ENCODE measurements at places on chromosomes 7 and 10. TPM values are rescaled to one million over a fixed set of nuclear protein-coding genes. Genes with fewer than 3 reads are reported as not detected.

- H3K36me3 ChIP-seq = peaks cover 9% of the 10 kb centered on the region
- H3K27me3 ChIP-seq = no peaks in the 10 kb centered on the region
- no peak overlapping the region for H3K4me3 ChIP-seq
- no peak for DNase-seq
- no peak overlapping the region for H3K27ac ChIP-seq
- peaks cover 5% of the 10 kb centered on the region for H3K4me1 ChIP-seq
These were observed 46.3 kb downstream of the HDAC9 start for GRCh38 chr7:18541871-18542212.

GRCh38 chr7:93146036-93146435, 2.1 kb downstream of the SAMD9L start:
- no peak overlapping the region for H3K4me3 ChIP-seq
- no peaks in the 10 kb centered on the region for H3K4me1 ChIP-seq
- H3K36me3 ChIP-seq = no peaks in the 10 kb centered on the region
- no peak for DNase-seq
- H3K27me3 ChIP-seq = peaks cover 47% of the 10 kb centered on the region

DNA sequence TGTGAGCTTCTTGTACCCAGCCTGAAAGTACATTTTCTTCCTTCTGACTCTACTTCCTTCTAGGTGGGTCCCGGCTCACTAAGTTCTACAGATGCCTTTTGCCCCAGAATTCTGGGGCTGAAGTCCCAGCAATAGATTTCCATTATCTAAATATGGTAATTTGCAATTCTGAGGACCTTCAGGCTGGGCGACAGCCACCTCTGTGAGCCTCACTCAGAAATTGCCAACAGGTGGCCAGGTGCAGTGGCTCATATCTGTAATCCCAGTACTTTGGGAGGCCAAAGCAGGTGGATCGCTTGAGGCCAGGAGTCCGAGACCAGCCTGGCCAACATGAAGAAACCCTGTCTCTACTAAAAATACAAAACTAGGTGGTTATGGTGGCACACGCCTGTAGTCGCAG, 23.7 kb downstream of the CREM start:
- H3K4me3 ChIP-seq = peak overlapping the region; percentile 25
- no peak overlapping the region for H3K27ac ChIP-seq
- no peaks in the 10 kb centered on the region for H3K36me3 ChIP-seq
- H3K4me1 ChIP-seq = peaks cover 31% of the 10 kb centered on the region
- no peak for DNase-seq
- no peaks in the 10 kb centered on the region for H3K27me3 ChIP-seq

GRCh38 chr10:102997998-102998397, 79.9 kb downstream of the CNNM2 start:
- H3K4me1 ChIP-seq = peaks cover 4% of the 10 kb centered on the region
- H3K27me3 ChIP-seq = no peaks in the 10 kb centered on the region
- no peak overlapping the region for H3K27ac ChIP-seq
- H3K36me3 ChIP-seq = no peaks in the 10 kb centered on the region

DNA sequence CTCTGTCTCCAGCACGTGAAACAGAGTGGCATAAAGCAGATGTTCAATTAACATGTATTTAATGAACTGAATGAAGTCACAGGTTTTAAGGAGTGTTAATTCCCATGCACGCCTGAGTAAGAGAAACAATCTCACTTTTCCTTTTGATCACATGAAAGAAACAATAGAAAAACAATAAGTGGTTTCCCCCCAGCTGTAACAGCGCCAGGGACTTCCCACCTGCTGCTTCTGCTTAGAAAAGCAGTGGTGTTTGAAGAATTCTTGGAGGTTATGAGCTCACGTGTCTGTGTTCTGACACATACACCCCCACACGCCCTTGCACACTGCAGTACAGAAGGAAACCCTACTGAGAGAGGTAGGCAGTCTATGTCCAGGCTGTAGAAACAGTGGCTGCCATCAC, 51.3 kb upstream of the FRMD4A start:
- no peak overlapping the region for H3K4me3 ChIP-seq
- H3K4me1 ChIP-seq = peaks cover 14% of the 10 kb centered on the region
- peaks cover 2% of the 10 kb centered on the region for H3K27me3 ChIP-seq
- H3K27ac ChIP-seq = no peak overlapping the region

DNA sequence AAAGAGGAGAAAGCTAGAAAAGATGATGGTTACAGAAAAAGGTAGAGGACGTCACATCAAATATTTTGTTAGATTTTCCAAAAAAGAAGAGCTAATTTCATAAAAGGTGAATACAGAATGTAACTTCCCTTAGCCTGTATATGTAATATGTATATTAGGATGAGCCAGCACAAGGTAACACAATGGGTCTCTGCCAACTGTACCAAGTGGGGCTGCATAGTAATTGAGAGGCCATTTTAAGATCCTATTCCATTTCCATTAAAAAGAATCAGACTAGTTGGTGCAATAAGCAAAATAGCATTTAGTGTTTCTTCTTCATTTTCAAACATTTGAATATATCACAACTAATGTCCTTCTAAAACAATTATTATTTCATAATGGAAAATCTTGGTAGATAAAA, 134.6 kb downstream of the SEMA3A start:
- no peak for DNase-seq
- peaks cover 18% of the 10 kb centered on the region for H3K4me1 ChIP-seq
- H3K36me3 ChIP-seq = peaks cover 4% of the 10 kb centered on the region
- H3K27me3 ChIP-seq = no peaks in the 10 kb centered on the region

- H3K27me3 ChIP-seq = peaks cover 11% of the 10 kb centered on the region
- no peak overlapping the region for H3K4me3 ChIP-seq
- peak overlapping the region; percentile 70 for H3K27ac ChIP-seq
- H3K36me3 ChIP-seq = peaks cover 20% of the 10 kb centered on the region
- no peak for DNase-seq
These were observed 97.1 kb downstream of the NKX6-2 start for GRCh38 chr10:132688580-132689420.

GRCh38 chr10:124075231-124075955, 18.0 kb downstream of the CHST15 start:
- H3K36me3 ChIP-seq = no peaks in the 10 kb centered on the region
- peak overlapping the region; percentile 67 for H3K4me3 ChIP-seq
- peaks cover 50% of the 10 kb centered on the region for H3K4me1 ChIP-seq
- DNase-seq = peak; percentile 47
- peaks cover 5% of the 10 kb centered on the region for H3K27me3 ChIP-seq

DNA sequence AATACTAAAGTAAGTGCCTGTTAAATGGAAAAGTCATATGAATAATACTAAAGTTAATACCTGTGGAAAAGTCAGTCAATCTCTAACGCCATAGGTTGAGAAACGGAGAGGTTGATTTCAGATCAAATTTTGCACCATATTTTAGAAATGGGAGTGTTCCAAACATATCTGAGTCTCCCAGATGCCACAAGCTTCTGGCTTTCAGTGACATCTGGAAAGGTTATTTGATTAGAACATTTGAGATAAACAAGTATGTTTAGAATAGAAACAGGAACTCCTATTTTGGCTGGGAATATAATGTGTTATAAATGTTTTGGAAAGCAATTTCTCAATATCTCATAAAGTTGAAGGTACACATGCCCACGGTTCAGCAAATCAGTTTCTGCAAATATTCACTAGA, 5.8 kb downstream of the MACC1 start:
- H3K4me1 ChIP-seq = no peaks in the 10 kb centered on the region
- no peak overlapping the region for H3K27ac ChIP-seq
- no peak overlapping the region for H3K4me3 ChIP-seq
- H3K27me3 ChIP-seq = no peaks in the 10 kb centered on the region
- peaks cover 12% of the 10 kb centered on the region for H3K36me3 ChIP-seq

- DNase-seq = no peak
- no peaks in the 10 kb centered on the region for H3K27me3 ChIP-seq
- no peak overlapping the region for H3K4me3 ChIP-seq
- no peaks in the 10 kb centered on the region for H3K4me1 ChIP-seq
- no peaks in the 10 kb centered on the region for H3K36me3 ChIP-seq
These were observed 186.7 kb downstream of the PCLO start for GRCh38 chr7:82975811-82976468.

DNA sequence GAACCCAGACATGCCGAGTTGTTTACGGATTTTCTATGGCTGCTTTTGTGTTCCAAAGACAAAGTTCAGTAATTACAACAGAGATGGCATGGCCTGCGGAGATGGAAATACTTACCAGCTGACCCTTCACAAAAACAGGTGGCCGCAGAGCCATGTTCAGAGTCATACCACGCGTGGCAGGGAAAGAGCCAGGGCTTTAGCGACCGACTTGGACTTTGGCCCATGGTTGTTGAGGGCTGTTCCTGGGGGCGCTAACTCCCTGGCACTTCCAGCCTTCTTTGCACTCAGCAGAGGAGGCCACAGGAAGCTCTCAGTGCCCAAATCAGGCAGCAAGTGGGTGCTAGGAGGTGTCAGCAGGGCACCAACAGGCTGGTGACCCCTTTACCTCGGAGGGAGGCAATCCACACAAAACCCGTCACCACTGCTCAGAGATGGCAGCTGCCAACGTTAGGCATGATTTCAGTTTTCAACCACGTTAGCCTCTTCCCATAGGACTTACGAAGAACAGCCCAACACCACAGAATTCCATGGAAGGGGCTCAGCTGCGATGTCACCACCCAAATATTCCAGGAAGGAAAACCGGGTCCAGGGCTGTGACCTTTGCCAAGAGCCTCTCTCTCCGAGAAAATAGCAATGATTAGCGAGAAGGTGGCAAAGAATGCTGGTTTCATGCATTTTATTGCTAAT, 21.4 kb upstream of the CNPY1 start:
- no peaks in the 10 kb centered on the region for H3K36me3 ChIP-seq
- H3K27me3 ChIP-seq = peaks cover 2% of the 10 kb centered on the region
- no peak for DNase-seq
- H3K4me3 ChIP-seq = no peak overlapping the region
- H3K4me1 ChIP-seq = no peaks in the 10 kb centered on the region

- H3K4me1 ChIP-seq = peaks cover 20% of the 10 kb centered on the region
- no peaks in the 10 kb centered on the region for H3K27me3 ChIP-seq
- DNase-seq = no peak
These were observed 370.9 kb downstream of the SORCS1 start for GRCh38 chr10:106793617-106794016.

GRCh38 chr10:66394342-66395063, 531.3 kb upstream of the LRRTM3 start:
- H3K4me1 ChIP-seq = no peaks in the 10 kb centered on the region
- H3K36me3 ChIP-seq = no peaks in the 10 kb centered on the region
- no peak for DNase-seq
- no peak overlapping the region for H3K4me3 ChIP-seq
- H3K27ac ChIP-seq = no peak overlapping the region

DNA sequence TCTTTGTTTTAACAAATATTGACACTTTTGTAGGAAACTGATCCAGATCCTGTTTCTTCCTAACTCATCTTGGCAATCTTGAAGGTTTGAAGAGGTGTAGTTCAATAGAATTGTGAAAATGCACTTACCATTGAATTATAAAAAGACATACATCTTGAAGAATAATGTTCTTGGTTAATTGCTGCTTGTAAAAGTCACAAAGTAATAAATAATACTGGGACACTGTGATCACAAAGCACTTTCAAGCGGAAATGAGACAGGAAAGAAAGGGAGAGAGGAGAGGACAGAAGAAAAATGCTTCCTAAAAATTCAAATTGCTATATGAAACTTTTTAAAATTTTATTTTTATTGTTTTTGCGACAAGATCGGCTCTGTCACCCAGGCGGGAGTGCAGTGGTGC, 15.2 kb upstream of the NFE2L3 start:
- DNase-seq = no peak
- no peak overlapping the region for H3K27ac ChIP-seq
- no peaks in the 10 kb centered on the region for H3K36me3 ChIP-seq
- no peaks in the 10 kb centered on the region for H3K4me1 ChIP-seq
- peaks cover under 1% of the 10 kb centered on the region for H3K27me3 ChIP-seq

DNA sequence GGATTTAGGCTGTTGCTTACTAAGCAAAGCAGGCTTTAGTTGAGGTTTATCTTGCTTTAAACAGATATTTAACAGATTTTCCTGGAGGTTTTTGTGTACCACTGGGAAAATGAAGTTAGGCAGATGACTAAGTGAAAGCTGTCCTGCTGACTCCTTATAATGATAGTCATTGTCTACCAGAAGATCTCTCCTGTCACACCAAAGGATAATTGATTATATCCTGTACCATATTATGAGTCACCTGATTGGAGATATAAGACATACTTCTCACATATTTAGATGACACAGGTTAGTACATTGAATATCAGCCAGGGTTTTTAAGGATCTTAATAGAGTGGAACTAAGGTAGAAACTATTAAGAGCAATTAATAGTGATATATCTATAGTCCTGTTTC, 68.4 kb downstream of the PTEN start:
- H3K27me3 ChIP-seq = no peaks in the 10 kb centered on the region
- peaks cover 7% of the 10 kb centered on the region for H3K4me1 ChIP-seq
- peaks cover 17% of the 10 kb centered on the region for H3K36me3 ChIP-seq
- H3K4me3 ChIP-seq = no peak overlapping the region

DNA sequence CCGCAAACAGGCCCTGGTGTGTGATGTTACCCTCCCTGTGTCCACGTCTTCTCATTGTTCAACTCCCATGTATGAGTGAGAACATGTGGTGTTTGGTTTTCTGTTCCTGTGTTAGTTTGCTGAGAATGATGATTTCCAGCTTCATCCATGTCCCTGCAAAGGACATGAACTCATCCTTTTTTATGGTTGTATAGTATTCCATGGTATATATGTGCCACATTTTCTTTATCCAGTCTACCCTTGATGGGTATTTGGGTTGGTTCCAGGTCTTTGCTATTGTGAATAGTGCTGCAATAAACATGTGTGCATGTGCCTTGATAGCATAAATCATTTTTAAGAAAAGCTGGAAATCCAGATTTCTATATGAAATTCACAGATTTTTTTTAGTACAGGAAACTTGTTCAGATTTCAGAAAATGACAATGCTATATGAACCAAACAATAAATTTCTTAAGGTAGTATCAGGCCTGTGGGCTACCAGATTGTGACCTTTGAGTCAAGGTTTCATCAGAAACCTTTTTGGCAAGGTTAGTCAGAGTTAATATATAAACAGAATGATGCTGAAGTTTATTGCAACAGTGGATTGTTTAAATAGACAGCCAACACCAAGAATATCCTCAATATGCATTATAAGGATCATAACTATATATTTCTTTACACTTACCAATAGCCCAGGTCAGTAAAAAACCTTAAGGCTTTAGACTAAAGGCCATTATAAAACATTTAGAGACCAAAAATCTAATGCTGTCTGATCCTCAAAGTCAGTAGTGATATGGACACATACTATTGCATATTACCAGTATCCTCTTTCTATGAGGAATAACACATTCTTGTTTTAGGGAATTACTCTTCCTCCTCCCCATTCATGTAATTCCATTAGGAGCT, 68.7 kb upstream of the PAPSS2 start:
- H3K27ac ChIP-seq = no peak overlapping the region
- H3K27me3 ChIP-seq = no peaks in the 10 kb centered on the region
- no peaks in the 10 kb centered on the region for H3K4me1 ChIP-seq
- no peak for DNase-seq

DNA sequence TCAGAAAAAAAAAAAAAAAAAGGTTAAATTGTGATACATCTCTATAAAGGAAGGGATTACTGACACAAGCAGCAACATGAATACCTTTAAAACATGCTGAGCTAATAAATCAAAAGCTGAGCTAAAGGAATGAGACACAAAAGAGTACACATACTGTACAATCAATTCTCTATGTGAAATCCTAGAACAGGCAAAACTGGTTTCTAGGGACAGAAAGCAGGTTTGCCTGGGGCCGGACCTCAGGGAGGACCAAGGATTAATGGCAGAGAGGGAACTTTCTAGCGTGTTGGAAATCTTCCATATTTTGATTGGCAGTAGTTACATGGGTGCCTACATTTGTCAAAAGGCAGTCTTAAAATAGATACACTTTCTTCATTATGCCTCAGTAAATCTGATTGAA, 52.5 kb downstream of the KLRG2 start:
- peaks cover 9% of the 10 kb centered on the region for H3K36me3 ChIP-seq
- H3K27me3 ChIP-seq = no peaks in the 10 kb centered on the region
- peaks cover 20% of the 10 kb centered on the region for H3K4me1 ChIP-seq
- no peak overlapping the region for H3K27ac ChIP-seq
- no peak for DNase-seq

Gene AGMO
- total RNA-seq = 0.51 TPM

Gene BEND7
- 25.0 TPM for total RNA-seq

Gene PRPS1L1
- not detected for total RNA-seq

Gene NME8
- not detected for total RNA-seq

Gene PBLD
- 5.0 TPM for total RNA-seq

Gene KMT2E
- total RNA-seq = 79.6 TPM

Gene TFPI2
- total RNA-seq = 0.84 TPM
